ENCODE measurements at places on chromosomes 6 and 20. TPM values are rescaled to one million over a fixed set of nuclear protein-coding genes. Genes with fewer than 3 reads are reported as not detected.

Gene RBBP8NL
- total RNA-seq = not detected

Gene NEU1
- 65.6 TPM for total RNA-seq

Gene DEFB132
- total RNA-seq = not detected

Gene ATAT1
- 2.0 TPM for total RNA-seq

Gene NELFCD
- 46.6 TPM for total RNA-seq

Gene VNN1
- not detected for total RNA-seq
